Activated CD4-positive, alpha-beta T cell treated with anti-CD3 and anti-CD28 coated beads for 4 hours (primary cell): ENCODE measurements at places on chromosomes 5 and 9.

DNA sequence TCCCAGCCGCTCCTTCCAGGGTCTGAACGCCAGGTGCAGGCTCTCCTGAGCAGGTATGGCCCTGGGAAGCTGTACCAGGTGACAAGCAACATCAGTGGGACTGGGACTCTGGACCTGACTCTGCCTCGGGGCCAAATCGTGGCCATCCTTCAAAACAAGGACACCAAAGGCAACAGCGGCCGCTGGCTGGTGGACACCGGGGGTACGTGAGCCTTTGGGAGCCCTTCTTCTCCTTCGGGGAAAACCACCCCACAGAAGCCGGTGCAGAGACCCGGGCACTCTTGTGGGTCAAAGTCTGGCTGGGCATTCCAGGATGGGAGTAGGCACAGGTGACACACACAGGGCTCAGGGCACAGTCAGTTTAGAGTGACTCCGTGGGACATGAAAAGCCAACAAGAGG is 45.8 kb downstream of the ARHGEF37 start:
- DNase-seq: no peak

DNA sequence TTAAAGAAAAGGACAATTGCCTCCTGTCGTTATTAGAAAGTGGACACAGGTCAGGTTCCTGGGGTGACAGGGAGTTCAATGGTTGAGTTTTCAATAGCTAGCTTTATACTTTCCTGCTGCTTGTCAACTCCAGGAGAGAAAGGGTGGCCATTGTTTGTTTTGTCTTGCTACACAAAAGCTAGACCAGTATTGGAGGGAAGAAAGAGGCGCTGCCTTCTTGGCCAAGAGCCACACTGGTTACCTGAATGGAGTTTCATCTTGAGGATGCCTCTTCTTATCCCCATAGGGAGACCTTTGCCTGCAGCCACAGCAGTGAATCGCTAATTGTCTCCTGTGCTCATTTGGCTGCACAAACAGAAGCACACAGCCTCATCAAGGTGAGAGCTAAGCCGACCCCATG is 279.4 kb upstream of the GRIA1 start:
- no peak for DNase-seq

DNA sequence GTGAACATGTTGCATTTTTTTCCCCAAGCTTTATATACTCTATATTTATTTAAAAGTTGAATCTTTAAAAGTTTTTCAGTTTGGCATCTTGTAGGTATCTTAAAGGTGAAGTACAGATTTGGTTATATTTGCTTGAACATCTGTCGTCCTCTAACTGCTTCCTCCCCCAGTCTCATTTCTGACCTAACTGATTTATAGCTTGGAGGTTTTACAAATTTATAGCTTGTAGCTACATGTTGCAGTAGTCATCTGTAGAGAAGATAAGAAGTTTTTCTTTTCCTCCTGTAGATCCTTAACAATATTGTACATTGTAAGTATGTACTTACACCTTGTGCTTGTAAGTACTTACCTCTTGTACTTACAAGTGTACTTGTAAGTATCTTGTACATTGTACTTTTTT is 31.0 kb upstream of the ROPN1L start:
- no peak for DNase-seq

- no peak for DNase-seq
Measured at GRCh38 chr9:16363916-16364315, 506.6 kb downstream of the BNC2 start.

DNA sequence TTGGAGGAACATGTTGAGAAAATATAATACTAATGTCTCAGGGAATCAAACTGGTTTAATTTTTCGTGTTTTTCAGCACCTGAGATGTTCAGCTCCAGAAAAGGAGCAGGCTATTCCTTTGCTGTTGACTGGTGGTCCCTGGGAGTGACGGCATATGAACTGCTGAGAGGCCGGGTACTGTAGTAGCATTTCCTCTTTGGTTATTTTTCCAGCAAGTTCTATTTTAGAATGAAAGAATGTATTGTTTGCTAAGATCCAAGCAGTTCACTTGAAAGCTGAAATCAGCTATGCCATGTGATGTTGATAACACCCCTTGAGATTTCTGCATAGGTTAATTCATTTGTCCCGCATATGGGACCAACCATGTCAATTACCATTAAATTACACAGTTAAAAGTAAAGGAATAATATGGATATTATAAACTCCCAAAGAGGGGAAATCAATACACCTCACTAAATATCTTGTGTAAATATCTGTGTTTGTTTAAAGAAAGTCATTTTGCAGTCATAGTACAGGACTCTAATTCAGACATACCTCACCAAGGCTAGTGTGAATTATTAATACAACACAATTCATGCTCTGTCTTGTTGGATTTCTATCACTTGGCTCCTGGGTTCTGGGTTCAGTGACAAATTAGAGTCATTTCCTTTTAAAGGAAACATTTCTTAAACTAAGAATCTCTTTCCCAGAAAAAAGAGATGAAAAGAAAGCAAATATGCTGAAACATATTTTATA is 126.8 kb downstream of the STK32A start:
- no peak for DNase-seq

DNA sequence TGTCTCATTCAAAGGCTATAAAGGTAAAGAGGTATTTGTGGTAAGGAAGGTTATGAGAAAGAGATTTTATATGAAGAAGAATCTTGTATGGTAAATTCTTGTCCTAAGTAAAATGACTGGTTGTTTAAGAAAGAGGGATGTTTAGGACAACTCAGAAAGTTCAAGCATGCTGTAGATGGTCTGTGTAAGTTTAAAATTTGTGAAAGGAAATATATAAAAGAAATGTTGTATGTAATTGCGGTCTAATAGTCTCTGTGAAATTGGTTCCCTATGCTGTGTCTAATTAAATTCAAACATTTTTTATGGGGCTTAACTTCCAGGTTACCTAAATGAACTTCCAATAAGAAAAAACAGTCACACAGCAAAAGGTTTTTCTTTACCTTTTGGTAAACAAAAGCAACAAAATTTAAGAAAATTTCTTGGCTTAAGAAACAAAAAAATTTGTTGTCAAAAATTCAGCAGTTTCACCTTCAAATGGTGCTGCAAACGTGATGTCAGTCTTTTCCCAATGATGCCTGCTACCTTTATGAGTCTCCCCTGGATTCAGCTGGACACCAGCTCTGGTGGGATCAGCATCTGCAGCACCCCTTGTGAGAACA is 83.0 kb upstream of the FCN1 start:
- no peak for DNase-seq

DNA sequence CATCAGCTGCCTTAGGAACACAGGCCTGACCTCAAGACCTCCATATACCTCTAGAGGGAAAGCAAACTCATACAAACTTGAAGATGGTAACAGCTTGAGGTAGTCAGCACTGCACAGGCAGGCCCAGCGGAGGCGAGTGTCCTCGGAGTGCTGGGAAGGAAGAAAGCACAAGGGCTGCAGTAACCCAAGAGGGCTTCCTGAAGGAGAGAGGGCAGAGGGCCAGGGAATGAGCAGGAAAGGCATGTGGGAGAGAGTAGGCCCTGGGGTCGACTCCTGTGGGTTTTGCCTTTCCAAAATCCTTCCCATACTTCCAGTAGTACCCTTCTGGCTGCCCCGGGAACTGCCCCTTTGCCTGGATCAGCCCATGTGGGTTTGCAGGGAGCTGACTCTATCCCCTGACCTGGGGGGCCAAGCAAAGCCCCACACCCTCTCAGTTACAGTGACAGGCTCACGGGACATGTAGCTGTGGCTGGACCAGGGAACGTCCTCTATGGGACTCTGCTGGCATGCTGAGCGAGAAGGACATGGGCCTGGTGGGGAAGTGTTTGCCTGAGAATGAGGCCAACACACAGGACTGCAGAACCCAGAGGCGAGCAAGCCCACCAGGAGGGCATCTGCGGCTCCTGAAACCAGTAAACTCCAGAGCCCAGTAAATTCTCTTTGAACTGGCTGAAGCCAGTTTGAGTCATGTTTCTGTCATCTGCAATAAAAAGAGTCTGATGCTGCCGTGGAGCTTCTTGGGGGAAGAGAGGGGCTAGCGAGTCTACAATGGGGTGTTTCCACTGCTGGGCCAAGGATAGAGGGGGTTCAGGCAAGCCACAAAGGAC is 64.1 kb downstream of the COL23A1 start:
- no peak for DNase-seq

DNA sequence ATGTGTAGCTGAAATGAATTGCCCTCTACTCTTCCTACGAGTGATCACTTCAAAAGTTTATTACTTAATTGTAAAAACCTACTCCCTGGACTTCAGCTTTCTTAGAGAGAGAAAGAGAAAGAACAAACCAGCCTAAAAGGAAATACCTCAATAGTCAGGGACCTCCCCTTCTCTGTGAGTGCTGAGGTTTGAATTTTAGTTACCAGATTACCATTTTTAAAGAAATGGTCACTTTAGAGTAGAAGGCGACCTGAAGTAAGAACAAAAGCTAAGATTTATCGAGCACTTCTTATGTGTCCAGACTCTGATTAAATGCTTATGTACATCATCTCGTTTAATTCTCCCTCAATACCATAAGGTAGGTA is 11.3 kb downstream of the RAPGEF1 start:
- no peak for DNase-seq

DNA sequence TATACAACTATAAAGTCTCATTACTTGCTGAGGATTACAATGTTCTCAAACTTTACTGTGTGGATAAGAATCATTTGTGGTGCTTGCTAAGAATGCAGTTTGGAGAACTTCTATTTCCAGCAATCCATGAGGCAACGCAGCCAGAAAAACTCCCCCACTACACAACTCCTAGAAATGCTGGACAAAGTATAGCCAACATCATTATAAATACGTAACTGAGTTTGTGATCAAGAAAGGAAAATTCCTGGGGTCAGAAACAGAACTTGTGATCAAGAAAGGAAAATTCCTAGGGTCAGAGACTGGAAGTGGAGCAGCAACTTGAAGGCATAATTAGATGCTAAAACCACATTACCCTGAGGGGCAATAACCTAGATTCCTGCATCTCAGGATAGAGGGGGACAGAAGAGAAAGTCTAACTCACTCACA is 81.1 kb downstream of the MAT2B start:
- no peak for DNase-seq

- no peak for DNase-seq
Measured at GRCh38 chr9:137534256-137535119, 15.7 kb downstream of the PNPLA7 start.

GRCh38 chr5:71828291-71829040 is 109.4 kb downstream of the CARTPT start:
- DNase-seq: no peak

DNA sequence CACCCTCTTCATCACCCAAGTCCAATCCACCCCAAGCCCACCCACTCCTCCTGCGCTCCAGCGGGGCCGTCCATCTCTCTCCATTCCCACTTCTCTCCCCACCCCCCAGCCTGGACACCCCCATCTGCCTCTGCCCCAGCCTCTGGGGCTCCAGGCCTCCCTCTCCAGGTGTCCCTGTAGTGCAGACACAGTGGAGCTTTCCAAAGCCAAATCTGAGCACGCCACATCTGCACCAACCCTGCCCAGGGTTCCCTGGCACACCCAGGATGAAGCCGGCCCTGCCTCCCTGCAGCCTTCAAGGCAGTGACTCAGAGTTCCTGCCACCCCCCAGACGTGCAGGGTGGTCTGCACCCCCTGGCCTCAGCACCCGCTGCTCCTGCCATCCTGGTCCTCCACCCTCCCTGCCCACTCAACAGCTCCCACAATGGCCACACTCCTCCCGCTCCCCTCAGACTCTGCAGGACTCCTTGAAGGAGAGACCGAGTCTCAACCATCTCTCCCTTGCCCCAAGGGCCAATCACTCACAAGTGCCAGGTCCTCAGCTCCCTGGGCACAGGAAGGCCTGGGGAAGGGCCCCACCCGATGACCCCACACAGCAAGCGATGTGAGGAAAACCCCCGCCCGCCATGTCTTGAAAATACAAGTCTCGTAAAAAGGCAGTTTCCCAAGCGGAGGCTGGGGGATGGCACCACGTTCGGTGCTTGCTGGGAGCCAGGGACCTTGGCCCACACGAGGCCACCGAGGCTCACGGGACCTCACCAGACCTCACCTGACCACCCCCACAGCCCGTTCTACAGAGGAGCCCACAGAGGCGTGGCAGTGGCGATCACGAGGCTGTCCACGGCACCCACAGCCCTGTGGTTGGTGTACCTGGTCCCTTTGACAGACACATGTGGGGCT is 22.2 kb downstream of the VAV2 start:
- DNase-seq: no peak

DNA sequence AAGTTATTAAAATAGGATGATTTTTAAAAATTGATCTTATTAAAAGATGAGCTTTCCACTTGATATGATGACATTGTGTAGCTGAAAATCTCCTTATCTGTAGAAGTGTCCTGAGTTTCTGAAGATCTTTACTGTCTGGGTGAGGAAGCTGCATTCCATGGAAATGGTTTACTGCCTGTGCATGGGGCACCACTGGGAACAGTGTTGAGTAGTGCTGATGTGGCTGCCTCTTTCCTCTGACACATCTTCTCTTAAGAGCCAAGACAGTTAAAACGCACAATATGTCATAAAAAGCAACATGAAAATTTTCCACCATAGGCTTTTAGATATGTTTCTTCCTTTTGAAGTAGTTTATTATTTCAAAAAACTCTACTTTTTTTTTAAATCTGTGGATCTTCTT is 24.6 kb downstream of the SECISBP2 start:
- DNase-seq: no peak

GRCh38 chr5:81192373-81192750 is 40.8 kb upstream of the CKMT2 start:
- no peak for DNase-seq

- peak; percentile 23 for DNase-seq
Measured at GRCh38 chr5:96794757-96795156, 13.0 kb downstream of the ERAP1 start.

GRCh38 chr5:36874465-36874864 is 2.1 kb upstream of the NIPBL start:
- DNase-seq: no peak

- no peak for DNase-seq
Measured at GRCh38 chr5:156124708-156125107, 202.3 kb upstream of the SGCD start.

DNA sequence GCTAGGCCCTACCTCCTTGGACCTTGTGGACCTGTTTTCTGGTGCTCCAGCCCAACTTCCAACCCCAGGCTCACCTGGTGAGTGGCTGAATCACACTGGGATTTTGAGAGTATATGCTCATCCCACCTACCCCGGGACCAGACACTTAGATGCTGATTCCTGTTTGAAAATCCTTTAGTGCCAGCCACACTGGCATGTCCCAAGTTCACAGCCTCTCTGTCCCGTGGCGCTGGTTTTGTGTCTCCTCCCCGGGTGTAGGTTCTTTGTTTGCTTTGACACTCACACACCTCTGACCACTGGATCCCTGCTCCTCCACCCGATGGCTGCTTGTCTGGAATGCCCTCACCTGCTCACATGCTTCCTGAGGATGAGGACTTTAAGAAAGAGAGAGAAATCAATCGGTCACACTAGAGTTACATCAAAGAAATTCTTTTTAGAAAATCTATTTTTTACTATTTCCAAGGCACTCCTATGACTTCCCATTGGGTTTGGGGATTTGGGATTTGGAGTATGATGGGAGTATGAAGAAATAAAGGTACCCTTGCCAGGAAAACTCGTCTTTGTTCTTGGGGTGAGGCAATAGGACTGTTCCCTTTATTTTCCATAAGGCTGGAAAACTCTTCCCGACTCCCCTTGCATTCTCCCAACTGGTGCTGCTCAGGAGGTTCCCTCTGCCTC is 7.3 kb upstream of the SLC25A48 start:
- no peak for DNase-seq

GRCh38 chr9:72333197-72333596 is 31.8 kb downstream of the ZFAND5 start:
- no peak for DNase-seq
